ENCODE measurements at places on chromosomes 12 and 14.

DNA sequence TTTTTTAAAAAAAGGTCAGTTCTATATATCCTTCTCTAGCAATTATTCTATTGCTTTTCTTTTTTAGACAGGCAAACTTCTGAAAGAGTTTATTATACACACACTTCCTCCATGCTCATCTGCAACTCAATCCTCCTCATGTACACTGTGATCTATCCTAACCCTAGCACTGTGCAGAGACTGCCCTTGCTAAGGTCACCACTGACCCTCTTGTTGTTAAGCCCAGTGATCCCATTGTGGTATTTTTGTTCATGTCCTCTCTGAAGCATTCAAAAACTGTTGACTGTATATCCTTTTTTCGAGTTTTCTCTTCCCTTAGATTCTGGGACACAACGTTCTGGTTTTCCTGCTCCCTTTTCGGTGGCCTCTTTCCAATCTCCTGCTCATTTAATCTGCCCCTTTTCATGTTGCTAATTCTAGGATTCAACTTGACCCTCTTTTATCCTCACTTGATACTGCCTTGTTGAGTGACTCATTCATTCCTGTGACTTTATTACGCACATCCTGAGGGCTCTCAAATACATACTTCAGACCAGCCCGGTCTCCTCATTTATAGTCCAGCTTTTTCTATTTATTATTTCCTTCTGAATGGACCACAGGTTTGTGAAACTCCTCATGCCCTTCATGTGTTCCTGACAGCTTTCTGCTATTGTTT is 53.9 kb upstream of the PTPRB start:
- no peak for DNase-seq

DNA sequence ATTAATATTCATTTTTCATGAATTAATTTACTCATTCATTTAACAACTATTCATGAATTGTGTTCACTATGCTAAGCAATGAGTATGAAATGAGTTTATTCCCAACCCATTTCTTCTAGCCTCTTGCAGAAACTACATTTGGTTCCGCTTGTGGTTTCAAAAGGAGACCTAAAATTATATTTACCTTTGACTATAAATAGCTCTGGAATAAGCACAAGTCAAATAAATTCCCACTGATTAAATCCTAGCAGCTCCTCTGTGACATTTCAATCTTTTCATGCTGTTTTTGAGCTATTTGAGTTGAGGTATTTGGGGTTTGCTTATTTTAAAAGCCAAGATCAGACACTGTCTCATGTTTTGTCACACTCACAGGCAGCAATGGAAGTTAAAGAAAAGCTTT is 46.9 kb downstream of the DUSP6 start:
- DNase-seq: no peak

DNA sequence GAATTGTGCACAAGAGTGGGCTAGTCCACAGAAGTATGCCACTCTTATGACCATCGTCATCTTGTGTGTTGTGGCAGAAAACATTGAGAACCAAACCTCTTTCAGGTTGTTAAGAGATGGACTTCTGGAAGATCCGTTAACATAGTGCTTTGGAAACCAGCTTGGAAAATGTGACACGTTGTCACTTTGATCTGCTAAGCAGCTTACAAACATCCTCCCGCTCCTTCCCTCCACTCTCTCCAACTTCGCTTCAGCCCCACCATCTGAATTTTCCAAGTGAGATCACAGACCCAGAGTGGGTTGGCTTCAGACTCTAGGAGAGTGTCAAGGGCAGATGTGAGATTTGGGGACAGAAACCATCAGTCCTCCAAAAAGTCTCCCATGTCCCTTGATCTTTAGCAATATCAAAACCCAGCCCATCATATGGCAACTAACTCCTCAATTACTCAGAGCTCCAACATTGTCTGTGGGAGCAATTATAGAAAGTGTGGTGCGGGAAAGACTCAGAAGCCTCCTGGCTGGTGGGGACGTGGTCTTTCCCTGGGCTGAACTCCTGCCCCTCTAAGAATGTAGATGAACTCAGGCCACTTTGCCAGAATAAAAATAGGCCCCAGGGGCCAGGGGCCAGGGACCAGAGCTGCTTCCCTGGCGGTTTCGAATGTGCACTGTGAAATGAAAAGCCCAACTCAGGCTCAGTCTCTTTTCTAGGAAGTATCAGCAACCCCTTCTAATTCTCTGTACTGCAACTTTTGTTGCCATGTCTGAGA is 129.5 kb downstream of the SLC38A6 start:
- DNase-seq: no peak

DNA sequence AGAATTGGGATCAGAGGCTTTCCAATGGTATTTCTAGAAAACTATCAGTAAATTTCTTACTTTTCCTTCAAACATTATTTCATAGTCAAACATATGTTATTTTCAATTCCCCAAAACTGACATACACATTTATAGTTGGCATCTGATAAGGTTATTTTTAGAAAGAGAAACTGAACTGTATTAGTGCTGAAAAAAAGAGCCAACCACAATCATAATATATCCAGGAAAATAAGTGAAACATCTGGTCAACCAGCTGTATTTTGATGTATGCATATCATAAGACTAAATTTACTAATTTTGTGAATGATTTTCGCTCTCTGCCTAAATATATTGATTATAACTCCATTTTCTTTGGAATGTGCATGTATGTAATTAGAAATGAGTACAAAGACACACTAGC is 554.2 kb downstream of the FLRT2 start:
- no peak for DNase-seq

DNA sequence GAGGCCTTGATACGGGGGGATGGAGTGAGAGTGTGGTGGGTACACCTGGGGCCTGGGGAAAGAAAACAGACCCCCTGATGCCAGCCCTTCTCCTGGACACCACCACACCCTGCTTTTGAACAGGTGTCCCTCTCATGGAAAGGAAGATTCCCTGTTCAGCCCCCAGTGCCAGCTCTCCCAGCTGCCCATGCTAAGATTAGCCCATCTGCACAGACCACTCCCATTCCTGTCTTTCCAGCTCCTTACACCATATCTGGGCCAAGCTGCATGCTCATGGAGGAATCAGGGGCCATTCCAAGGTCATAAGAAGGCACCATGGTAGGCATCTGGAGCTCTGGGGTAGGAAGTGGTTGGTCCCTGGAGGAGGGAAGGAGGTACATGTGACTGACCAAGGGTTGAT is 9.6 kb downstream of the NAB2 start:
- no peak for DNase-seq

- no peak for DNase-seq
Measured at GRCh38 chr12:47811581-47812484, 7.9 kb downstream of the HDAC7 start.

- DNase-seq: no peak
Measured at GRCh38 chr12:14833952-14834351, 9.4 kb downstream of the ART4 start.

- DNase-seq: no peak
Measured at GRCh38 chr14:69154779-69155178, 1.9 kb upstream of the DCAF5 start.

- DNase-seq: no peak
Measured at GRCh38 chr12:108985750-108986149, 35.1 kb downstream of the SVOP start.

- DNase-seq: no peak
Measured at GRCh38 chr14:32078858-32079216, 1.7 kb downstream of the ARHGAP5 start.

GRCh38 chr12:117155278-117156060 is 34.8 kb downstream of the FBXO21 start:
- peak; percentile 71 for DNase-seq

- DNase-seq: no peak
Measured at GRCh38 chr14:100348253-100348729, 25.2 kb downstream of the SLC25A47 start.

DNA sequence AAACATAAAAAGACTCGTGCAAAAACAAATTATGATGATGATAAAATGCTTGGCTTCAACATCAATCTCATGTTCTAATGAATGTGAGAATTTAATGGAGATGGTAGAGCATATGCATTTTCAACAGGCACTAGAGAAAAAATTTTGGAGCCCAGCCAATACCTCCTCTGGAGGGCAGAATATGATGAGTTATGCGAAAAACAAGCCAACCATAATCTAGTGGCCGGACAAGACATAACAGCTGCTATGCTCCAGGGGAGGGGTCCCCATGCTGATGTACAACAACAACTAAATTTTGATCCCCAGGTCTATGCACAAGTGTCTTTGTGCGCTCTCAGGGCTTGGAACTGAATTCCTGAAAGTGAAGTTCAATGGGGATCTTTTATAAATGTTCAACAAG is 1197.5 kb downstream of the LRFN5 start:
- DNase-seq: no peak

DNA sequence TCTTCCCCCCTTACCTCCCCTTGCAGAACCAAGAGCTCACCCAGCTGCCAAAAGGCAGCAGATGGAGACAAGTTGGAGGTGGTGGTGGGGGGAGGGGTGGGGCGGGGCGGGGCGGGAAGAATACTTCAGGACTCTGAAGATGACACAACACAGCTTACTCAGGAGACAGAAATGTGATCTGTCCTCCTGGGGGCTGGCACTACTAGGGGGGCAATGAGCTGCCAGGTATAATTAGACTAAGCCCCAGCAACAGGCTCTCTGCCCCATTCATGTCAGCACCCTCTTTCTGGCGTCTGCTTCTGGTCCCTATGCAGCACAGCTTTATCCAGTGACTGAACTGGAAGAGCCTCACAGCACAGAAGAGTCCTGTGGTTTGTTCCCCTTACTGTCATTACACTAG is 407.0 kb downstream of the MED13L start:
- DNase-seq: no peak

DNA sequence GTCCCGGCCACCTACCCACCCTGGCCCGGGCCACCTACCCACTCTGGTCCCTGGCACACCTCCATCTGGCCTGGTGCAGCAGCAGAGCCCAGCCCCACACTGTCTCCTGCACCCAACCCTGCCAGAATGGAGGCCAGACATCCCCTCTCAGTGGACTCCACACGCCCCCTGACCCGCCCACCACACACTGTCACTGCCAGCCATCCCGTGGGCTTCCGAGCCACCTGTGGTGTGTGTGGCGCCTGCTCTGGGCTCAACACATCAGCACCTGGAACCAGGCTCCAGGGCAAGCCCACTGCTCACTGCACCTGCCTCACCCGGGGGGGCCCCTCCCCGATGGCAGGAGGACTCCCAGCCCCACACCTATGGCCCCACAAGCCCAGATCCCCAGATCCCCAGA is 50.5 kb downstream of the FBRSL1 start:
- no peak for DNase-seq

GRCh38 chr14:62138593-62138992 is 376.4 kb downstream of the SNAPC1 start:
- no peak for DNase-seq

- no peak for DNase-seq
Measured at GRCh38 chr14:56422703-56423213, 156.8 kb upstream of the TMEM260 start.

- DNase-seq: no peak
Measured at GRCh38 chr12:20376984-20377383, 8.6 kb downstream of the PDE3A start.

- no peak for DNase-seq
Measured at GRCh38 chr14:71319666-71320065, 412.4 kb downstream of the PCNX1 start.

DNA sequence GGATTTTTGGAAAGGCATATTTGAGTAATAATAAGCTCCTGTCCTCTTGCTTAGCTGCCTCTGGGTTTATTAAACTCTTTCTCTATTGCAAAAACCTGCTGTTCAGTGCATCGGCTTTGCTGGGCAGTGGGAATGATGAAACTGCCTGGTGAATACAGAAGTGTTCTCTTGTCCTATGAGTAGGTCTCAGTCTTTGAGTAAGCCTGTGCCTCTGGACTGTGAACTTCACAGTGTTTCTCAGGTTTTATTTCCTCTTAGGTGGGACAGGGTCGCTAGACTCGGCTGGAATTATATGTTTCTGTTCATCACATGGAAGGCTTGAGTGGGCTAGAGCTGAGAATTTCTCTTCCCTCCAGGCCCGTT is 46.4 kb downstream of the CRADD start:
- DNase-seq: no peak

All from stimulated activated CD4-positive, alpha-beta T cell treated with anti-CD3 and anti-CD28 coated beads, Interleukin-12 subunit alpha, Interleukin-12 subunit beta, amount 100 ng/mL, for 48 hours (primary cell).